ENCODE measurements at places on chromosomes 11 and 22.
A peak's percentile ranks its signal among the peaks of the same experiment; 100 is the strongest.

DNA sequence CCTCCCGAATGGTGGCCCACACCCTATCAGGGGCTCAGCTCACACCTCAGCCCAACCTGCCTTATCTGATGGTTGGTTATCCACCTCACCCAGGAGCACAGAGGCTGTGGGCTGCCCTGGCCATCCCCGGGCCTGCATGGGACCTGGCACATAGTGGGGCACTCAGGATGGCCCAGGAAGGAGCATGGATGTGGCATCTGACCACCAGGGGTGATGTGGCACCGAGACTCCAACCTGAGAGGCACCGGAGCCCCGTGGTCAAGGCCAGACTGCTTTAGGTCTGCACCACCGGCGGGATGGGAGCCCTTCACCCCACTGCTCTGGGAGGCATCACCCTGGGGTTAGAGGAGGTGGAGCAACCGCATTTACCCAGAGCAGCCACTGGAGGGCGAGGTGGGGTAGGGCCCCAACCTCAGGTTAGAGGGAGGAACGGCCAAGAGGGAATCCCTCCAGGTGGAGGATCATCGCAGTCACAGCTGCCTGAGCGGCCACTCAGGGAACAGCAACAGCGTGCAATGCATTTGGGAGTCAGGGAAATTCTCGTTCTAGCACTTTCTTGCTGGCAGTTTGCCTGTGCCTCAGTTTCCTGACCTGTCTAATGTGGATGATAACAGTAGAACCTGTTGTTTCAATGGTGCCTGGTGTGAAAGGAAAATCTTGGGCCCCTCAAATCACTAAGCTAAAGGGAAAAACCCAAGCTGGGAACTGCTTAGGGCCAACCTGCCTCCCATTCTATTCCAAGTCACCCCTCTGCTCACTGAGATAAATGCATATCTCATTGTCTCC, 52.9 kb upstream of the CARS1 start:
- DNase-seq = peak; percentile 38

DNA sequence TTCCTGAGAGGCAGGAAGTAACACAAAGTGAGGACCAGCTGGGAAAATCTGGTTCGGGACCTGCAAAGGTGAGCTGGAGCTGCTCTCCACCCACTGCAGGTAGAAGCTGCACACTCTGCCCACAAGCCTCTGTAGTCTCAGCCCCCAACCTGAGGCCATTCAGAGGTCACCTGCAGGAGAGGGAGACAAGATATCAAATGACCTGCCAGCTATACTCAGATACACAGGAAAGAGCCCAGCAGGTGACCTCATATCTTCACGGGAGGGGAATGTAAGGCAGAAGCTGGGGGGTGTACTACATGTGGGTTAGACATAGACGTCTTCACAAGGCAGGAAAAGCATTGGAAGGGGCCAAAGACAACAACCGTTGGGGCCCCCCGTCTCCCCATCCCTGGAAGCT, 86.1 kb downstream of the APIP start:
- DNase-seq = no peak

DNA sequence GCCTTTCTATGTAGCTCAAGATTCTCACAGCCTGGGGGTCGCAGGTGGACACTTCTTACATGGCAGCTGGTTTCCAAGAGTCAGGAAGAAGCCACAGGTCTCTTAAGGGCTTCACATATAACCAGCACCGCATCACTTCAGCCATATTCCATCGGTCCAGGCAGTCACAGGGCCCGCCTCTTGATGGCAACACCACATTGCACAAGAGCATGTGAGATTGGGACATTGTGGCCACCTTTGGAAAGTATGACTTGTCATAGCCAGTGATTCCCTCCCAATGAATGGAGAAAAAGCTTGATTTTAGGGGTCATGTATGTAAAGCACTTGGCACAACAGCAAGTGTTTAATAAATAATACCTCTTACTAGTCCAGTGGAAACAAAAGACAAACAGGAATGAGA, 98.3 kb downstream of the NCAM1 start:
- DNase-seq = no peak

DNA sequence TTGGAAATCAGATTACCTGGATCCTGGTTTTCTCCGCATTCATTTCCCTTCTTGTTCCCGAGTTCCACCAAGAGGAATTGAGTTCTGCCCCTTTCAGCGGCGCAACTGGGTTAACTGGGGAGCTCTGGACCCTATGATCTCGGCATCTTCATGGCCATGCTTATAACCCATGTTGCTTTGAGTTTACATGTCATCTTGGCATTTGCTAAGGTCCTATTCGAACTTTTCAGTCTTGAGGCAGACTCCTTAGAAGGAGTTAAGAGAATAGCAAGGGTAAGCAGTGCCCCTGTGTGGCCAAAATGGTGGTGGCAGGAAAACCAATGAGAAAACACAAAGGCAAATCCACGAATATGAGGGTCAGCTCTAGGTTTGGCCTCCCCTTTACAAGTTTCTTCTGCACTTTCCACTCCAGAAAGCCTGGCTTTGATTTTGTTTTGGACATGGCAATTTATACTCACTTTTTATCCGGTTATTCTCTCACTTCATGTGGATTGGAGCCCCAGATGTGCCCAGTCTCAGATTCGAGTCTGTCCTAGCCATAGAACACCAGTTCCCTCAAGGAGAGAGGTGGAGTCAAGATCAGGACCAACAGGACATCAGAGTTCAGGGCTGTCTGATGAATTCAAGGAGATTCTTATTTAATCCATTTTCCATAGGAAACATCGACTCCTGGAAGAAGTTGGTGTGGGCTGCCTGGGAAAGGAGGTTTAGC, 55.3 kb upstream of the FBXO3 start:
- DNase-seq = peak; percentile 58

DNA sequence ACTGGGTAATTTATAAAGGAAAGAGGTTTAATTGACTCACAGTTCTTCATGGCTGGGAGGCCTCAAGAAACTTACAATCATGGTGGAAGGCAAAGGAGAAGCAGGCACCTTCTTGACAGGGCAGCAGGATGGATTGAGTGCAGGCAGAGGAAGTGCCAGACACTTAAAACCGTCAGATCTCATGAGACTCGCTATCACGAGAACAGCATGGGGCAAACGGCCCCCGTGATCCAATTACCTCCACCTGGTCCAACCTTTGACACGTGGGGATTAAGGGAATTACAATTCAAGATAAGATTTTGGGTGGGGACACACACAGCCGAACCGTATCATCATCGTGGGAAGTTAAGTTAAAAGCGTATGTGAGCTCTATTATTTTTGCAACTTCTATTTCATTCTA, 71.4 kb upstream of the SYN3 start:
- no peak for DNase-seq

DNA sequence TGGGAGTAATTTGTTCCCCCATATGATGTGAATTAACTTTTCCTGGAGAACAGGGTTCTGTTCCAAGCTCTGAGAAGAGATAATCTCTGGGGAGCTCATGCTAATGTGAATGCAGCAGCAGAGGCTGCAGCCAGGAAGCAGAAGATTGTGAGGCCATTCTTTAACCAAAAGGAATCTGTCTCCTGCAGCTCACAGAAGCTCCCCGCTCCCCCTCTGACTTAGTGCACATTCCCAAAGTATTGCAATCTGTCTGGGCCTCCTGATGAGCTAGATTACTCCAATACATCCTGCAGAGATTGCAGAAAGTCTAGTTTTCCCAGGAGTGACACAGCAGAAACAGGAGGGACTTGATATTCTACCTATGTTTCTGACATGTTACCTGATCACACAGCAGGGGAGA, 420.6 kb upstream of the FAT3 start:
- DNase-seq = no peak

DNA sequence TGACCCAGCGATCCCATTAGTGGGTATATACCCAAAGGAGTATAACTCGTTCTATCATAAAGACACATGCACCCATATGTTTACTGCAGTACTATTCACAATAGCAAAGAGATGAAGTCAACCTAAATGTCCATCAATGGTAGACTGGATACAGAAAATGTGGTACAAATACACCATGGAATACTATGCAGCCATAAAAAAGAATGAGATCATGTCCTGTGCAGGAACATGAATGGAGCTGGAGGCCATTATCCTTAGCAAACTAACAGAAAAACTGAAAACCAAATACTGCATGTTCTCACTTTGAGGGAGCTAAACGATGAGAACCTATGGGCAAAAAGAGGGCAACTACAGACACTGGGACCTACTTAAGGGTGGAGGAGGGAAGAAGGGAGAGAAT, 146.8 kb downstream of the SBF2 start:
- DNase-seq = no peak

DNA sequence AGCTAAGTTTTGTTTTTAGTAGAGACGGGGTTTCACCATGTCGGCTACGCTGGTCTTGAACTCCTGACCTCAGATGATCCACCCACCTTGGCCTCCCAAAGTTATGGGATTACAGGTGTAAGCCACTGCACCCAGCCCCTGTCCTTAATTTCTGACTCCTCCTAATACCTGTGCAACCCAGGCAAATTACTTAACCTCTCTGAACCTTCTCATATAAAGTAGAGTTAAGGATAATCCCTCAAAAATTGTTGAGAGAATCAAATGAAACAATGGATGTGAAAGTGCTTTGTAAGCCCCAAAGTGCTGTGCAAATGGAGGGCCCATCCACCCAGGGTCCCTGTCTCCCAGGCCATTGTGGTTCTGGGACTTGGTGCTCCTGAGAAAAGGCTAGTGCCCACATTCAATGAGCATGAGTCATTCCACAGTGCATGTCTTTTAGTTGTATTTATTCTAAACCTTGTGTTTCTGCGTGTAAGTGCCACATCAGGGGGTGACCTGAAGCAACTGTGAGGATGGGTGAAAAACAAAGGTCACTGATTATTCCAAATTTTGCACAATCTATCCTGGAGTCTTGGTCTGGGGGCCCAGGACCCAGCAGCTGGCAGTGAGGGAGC, 61.4 kb upstream of the PTPRJ start:
- DNase-seq = no peak

- DNase-seq = no peak
Measured at GRCh38 chr22:24497841-24498258, 2.7 kb downstream of the UPB1 start.

DNA sequence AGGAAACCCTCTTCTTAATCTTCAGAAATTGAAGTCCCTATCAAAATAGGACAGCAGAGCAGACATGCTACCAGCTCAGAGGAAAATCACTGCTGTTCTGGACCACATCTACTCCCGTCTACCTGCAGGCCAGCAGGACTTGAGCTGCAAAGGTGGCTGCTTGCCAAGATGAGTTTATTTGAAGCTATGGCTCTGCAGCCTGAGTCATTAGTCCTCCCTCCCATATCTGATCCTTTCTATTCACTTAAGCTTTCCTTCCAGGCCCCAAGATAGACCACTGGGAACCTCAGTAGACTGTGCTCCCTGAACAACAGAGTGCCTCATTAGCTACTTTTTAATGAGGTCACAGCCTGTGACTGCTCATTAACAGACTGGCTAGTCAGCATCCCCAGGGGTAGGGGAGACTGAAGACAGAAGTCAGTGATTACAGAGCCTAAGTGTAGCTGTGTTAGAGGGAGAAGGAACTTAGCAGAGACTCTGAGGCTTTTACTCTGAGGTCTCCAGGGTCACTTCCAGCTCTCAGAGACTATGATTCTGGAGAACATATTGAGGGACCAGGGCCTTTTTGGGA, 6.8 kb upstream of the OR10A2 start:
- no peak for DNase-seq

GRCh38 chr11:87398931-87399330, 361.2 kb downstream of the TMEM135 start:
- DNase-seq = no peak

- no peak for DNase-seq
Measured at GRCh38 chr22:42427167-42427566, 5.0 kb downstream of the NFAM1 start.

GRCh38 chr11:7490054-7490453, 4.7 kb downstream of the OLFML1 start:
- no peak for DNase-seq

DNA sequence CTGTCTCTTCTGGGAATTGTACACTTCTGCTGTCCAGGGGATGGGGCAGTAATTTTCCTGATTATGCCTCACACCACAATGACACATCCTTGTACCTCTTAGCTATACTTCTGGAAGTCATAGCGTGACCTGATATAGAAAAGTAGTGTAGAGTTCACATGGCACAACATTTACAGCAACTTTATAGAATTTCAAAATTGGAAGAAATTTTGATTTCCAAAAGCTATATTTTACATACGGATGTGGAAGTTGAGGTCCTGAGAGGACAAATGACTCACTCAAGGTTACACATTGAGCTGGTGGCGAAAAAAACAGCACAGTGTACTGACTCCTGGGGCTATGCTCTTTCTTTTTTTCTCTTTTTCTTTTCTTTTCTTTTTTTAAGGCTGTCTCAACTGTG, 6.3 kb upstream of the CYP2R1 start:
- DNase-seq = no peak

DNA sequence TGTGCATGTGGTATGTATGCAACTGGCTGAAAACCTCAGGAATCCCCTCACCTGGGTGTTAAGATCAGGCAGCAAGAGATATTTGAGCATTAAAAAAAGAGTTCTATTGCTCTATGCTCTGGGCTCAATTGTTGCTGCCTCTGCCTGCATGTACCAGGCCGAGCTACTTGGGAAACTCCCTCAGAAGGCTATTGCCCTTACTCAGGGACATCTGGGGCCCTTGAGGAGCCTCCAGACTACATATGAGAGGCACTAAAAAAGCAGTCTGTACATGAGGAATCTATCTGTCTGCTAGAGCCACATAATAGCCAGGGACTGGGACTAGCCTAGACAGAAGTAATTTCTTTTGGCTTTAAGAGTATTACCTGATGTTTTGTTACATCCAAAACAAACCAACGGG, 120.1 kb downstream of the SWAP70 start:
- DNase-seq = no peak

DNA sequence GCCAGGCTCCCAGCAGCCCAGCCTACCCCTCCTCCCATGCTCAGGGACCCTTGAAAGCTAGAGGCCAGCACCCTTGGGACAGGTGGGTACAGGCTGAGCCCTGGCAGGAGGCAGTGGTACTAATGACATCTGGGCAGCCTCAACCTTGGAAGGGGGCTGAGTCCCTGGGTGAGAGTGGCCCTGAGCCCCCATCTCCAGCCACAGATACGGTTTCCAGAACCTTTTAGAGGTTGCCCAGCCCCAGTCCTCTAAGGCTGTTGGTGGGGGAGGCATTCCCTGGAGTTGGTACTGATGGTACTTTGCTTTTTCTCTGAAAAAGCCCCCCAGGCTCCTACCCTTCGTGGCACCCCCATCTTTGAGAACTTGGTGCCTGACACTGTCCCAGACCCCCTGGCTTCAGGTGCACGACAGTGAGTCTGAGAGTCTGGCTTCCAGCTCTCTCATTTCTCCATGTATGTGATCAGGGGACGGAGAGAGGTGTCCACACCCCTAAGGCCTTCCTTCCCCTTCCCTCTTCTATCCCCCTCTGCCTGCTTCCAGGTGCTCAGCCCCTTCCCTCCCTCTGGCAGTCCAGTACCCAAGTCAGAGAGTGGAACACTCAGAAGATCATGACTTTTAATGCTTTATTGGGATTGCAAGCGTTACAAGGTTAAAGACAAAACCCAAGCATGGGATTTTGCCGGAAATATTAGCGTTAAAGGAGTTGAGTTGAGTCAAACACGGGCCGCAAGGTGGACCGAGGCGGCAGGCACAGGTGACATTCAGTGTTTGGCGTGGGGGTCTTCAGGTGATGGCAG, 10.5 kb downstream of the IGF2 start:
- DNase-seq = no peak

All from CD4-positive, alpha-beta T cell treated with Interleukin-17A for 4 hours (primary cell).